Placental epithelial cell (primary cell): ENCODE measurements at places on chromosomes 6 and 20. TPM values are rescaled to one million over a fixed set of nuclear protein-coding genes. Genes with fewer than 3 reads are reported as not detected.

Gene ITPR3
- total RNA-seq = 32.6 and 64.2 TPM in 2 replicates

Gene HCRTR2
- total RNA-seq = 0.39 TPM in 1 of 2 replicates, not detected in the other

Gene SLC22A16
- total RNA-seq = not detected in 2 replicates

Gene GNAS
- total RNA-seq = 764 and 901 TPM in 2 replicates
